Stimulated activated CD4-positive, alpha-beta T cell treated with anti-CD3 and anti-CD28 coated beads, Interleukin-15, amount 100 ng/mL, for 1 hour (primary cell): ENCODE measurements at places on chromosomes 11 and 22.
A peak's percentile ranks its signal among the peaks of the same experiment; 100 is the strongest.

DNA sequence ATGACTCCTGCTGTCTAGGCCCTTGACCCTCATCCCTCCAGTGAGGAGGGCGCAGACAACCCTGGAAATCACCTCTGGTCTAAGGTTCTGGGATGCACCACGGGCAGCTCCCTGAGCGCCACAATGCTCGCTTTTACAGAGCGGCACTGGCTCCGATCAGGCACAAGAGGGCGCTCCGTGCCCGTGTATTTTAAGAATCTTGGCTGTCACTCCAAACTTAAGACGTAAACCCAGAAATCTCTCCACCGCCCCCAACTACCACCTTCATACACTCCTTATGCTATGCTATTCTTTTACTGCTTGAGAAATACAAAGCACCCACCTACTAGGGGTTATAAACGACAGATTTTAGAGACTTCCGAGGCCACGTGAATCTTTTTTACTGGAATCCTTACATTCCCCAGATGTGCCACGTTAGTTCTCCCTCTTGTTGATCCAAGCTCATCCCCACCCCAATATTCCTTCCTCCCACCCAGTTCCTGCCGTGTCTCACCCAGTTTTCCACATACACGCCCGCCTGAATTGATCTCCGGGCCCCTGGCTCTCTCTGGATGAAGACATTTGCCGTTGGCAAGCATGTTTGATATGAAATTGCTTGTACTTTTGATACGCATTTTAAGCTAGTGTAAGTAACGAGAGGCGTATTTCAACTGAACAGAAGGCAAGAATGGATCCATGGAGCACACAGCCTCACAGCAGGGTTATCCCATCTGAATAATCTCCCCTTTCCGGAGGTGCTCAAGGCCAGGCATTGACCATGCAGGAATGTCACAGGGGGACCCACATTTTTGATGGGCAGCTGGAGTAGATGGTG lies 453.5 kb downstream of the OPCML start:
- no peak for DNase-seq

- DNase-seq, result peak; percentile 82
Measured at GRCh38 chr11:117817368-117818040, 7.0 kb downstream of the FXYD2 start.

DNA sequence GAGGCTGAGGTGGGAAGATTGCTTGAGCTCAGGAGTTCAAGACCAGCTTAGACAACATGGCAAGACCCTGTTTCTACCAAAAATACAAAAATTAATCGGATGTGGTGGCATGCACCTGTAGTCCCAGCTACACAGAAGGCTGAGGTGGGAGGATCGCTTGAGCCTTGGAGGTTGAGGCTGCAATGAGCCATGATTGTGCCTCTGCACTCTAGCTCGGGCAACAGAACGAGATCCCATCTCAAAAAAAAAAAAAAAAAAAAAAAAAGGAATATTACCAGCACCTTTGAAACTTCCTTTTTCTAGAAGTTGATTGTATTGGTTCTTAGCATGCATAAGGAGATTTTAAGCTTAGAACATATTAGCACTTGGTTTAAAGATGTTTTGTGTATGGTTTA lies 11.4 kb downstream of the CRKL start:
- DNase-seq, result no peak

- DNase-seq, result no peak
Measured at GRCh38 chr11:57560146-57560545, 7.3 kb downstream of the UBE2L6 start.

DNA sequence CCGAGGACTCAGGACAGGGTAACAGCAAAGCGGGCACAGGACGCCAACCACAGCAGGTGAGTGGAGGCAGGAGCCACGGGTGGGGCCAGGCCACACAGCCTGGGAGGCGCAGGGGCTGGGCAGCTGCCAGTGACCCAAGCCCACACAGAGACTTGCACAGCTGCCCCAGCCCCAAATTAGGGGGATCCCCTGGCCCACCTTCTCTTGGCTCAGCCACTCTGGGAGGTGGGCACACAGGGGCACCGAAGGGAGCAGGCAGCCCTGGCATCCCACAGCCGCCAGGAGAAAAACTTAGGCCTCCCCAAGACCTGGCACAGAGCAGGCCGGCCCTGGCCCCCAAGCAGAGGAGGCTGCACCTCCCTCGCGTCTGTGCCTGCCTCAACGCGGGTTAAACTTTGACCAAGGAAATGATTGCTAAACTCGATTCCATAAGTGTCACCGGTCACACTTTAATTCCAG lies at the start of gene SLC22A12:
TSS of gene SLC22A12 (plus strand) at position 458 of the 459 bp plus-strand sequence. CDS start 337 bp downstream, outside the sequence.
- DNase-seq, result no peak

DNA sequence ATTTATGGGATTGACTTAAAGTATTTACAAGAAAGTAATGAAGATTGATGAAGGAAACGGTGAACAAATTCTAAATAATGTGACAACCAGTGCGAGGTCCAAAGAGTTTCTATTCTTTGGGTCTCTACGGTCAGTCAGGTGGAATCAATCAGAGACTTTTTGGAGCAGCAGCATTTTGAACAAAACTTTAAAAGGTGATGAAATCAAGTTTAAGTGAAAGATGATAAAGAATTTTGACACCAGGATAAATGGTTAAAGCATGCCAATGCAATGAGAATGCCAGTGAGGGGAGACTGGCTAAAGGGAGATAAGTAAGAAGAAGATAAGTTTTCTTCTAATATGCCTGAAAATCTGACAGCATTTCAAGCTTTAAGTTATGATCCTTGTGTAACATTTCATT lies 67.9 kb downstream of the DCUN1D5 start:
- DNase-seq, result no peak

DNA sequence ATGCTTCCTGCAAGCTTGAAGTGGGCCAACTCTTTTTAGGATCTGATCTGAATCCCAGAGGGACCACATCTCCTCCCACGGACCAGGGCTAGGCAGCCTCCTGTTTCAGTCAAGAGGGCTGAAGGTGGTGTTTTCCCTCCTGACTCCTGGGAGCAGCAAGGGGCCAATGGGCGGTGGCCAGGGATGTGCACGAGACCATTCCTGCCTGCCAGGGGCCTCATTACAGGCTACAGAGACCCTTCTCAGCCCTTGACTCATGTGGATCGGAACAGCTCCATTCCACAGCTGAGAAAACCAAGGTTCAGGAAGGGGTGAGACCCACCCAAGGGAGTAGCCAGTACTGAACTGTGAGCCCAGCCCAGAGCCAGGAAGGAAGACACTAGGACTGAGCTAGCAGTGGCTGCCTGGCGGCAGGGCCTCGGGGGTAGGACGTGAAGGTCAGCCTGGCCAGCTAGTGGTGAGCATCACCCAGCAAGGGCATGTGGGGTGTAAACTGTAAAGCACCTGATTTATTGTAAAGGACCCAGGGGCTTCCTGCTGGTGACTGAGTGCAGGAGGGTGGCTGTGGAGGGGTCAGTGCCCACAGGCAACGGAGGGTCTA lies 3.4 kb upstream of the P2RY6 start:
- no peak for DNase-seq

DNA sequence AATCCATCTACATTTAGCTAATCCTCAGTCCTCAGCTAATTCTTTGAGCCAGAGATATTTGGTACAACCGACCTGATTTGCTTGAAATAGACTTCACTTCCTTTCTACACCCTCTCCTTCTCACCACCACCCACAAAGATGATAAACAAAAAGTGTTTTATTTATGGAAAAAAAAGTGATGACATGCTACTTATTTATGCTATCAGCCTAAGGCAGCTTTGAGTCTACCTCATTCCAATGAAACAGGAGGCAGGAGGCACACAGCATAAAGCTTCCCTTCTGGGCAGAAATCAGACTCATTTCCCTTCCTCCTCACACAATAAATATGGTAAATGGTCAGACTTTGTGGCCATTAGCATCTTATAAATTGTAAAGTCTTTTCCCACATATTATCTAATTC lies 325.7 kb downstream of the SOX6 start:
- DNase-seq, result no peak

DNA sequence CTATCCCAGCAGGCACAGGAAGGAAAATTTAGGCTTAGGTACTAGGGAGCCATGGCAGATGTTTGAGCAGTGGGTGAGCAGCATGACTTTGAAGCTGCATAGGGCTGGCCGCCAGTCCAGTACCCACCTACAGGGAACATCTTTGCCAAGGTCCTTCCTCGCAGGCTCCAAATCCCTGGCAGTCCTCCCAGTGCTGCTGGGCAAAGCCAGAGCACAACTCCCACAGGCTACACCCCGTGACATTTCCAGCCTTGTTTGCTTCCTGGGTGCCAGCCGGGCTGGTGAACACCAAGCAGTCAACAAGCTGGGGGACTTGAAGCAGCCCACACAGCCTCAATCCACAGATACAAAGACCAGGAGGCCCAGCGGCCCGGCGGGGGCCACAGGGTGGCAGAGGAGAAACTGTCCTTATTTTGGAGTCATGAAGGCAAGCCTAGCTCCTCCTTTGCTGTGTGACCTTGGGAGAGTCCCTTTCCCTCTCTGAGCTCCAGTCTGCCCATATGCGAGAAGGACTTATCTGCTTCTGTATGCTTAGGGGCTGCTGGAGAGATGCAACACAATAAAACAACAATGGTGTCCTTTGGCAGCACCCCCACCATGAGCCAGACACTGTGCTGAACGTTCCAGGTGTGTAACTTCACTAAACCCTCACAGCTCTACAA lies 28.0 kb downstream of the TPST2 start:
- DNase-seq, result no peak

- no peak for DNase-seq
Measured at GRCh38 chr22:46806794-46807193, 44.3 kb downstream of the TBC1D22A start.

- DNase-seq, result no peak
Measured at GRCh38 chr11:116449522-116449921, 323.3 kb downstream of the BUD13 start.

- no peak for DNase-seq
Measured at GRCh38 chr11:27241311-27242122, 121.5 kb downstream of the CCDC34 start.

- DNase-seq, result no peak
Measured at GRCh38 chr22:33832558-33833151, 87.6 kb downstream of the LARGE1 start.

GRCh38 chr11:131685206-131685605 lies 314.8 kb downstream of the NTM start:
- no peak for DNase-seq
